Activated T-helper 2 cell treated with anti-CD3 and anti-CD28 coated beads, Interferon-gamma antibody, Interleukin-2, Interleukin-4, amounts not matched to agents 10 μg/mL and 5 μg/mL and 100 μg/mL, durations not matched to agents 14 hours and 24 hours and 36 hours (primary cell): ENCODE measurements at places on chromosomes 3 and 15.
A peak's percentile ranks its signal among the peaks of the same experiment; 100 is the strongest.

DNA sequence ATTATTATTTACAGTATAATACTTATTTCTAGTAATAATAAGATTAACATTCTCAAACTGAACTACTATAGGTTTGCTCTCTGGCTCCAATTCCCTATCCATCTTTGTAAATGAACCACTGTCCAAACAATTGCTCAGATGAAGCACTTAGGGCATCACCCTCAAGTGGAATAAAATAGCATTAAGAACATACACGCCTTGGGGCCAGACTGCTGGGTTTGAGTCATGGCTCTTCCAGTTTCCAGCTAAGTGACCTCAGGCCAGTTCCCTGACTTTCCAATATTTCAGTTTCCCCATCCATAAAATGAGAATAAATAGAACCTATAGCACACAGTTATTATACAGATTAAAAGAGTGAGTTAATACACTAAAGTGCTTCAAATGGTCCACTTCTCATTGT, 507.2 kb downstream of the MAGI1 start:
- no peak overlapping the region for H3K27ac ChIP-seq
- DNase-seq = no peak
- H3K27me3 ChIP-seq = no peaks in the 10 kb centered on the region
- no peaks in the 10 kb centered on the region for H3K4me1 ChIP-seq
- no peak overlapping the region for H3K4me3 ChIP-seq

DNA sequence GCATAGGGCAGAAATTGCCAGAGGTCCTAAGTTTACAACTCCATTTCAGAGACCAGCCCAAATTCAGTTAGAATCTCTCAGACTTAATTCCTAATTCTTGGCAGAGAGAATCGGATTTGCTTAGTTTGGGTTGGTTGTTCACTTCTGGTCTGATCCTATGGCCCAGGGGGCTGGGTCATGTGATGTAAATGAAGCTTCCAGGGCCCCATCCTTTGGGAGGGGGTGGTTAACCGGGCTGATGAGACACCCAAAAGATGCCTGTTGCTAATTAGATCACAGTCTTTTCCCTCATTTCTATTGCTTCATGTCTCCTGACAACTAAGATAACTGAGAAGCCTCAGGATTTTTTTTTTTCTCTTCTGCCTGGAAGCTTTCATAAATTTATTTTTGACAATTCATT, 11.1 kb upstream of the ZNF620 start:
- H3K4me3 ChIP-seq = no peak overlapping the region
- no peaks in the 10 kb centered on the region for H3K27me3 ChIP-seq
- no peak overlapping the region for H3K27ac ChIP-seq
- DNase-seq = no peak

DNA sequence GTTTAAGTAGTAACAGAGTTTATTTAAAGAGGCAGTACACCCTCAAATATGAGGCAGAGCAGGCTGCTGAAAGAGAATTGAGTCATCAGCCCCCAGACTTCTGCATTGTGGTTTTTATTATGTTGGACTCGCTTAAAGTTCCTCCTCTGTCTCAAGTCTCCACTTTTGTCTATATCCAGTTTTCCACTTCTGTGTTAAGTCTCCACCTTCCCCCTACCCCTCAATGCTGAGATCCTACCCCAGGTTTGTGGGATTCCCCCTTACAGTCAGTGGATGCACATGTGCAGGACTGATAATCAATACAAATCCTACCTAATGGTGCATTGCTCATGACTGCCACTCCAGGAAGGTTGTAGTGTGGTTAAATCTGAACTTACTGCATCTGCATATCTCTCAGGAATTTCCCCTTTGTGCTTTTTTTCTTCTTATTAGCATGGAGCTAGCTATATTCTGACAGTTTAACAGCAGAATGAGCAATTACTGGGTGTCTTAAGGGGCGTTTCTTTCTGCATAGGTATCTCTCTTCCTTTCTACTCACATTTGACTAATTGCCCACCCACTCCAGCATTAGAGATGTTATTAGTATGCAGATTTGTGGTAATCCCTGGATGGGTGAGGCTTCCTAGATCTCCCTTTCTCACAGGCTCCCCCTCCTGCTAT, 11.9 kb upstream of the CD200R1L start:
- H3K27me3 ChIP-seq = no peaks in the 10 kb centered on the region
- H3K36me3 ChIP-seq = peaks cover 10% of the 10 kb centered on the region
- H3K4me3 ChIP-seq = peak overlapping the region; percentile 0
- H3K27ac ChIP-seq = peak overlapping the region; percentile 34
- DNase-seq = no peak

DNA sequence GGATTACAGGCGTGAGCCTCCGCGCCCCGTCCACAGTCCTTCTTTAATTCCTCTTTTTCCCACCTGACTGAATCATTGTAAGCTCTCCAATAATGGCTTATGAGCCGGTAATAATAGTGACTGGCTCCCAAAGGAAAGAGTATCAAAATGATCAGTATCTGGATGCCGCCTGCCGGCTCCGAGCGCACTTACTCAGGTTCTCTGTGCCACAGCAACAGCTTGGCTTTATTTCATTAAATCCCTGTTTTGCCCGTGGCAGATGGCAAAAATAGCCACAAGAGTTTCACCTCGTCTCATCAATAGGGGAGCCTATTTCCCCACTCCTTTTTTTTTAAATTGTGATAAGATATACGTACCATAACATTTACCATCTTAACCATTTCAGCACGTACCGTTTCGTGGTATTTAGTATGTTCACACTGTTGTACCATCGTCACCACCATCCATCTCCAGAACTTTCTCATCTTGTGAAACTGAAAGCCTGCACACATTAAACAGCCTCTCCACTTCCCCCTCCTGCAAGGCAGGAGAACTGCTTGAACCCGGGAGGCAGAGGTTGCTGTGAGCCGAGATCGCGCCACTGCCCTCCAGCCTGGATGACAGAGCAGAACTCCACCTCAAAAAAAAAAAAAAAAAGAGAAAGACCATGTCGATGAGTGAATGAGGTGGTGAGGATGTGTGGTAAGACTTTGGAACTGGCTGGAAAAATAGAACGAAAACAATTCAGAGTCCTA, 80.7 kb upstream of the DLG1 start:
- H3K36me3 ChIP-seq = no peaks in the 10 kb centered on the region
- peaks cover 9% of the 10 kb centered on the region for H3K27me3 ChIP-seq
- H3K4me1 ChIP-seq = no peaks in the 10 kb centered on the region
- no peak overlapping the region for H3K4me3 ChIP-seq
- DNase-seq = no peak

DNA sequence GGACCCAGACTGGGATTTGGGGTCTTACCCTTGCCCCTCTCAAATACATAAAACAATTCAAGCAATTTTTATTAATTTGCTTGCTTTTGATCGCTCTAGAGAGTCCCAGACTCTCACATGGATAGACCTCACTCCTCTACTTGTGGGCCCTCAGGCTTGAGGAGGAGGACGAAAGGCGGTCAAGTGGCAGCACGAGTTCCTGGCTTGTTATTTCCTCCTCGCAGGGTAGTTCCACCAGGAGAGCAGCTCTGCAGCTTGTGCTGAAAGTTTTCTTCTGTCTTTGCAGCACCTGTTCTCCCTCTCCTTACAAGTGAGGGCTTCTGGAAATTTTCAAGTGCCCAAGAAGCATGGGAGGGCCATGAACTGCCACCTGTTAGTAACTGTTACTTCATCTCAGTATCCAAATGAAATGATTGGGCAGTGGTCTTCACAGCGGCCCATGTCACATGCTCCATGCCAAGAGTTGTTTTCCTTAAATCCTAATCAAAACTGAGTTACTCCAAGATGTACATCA, 22.7 kb downstream of the ABI3BP start:
- H3K27ac ChIP-seq = no peak overlapping the region
- H3K36me3 ChIP-seq = no peaks in the 10 kb centered on the region
- no peaks in the 10 kb centered on the region for H3K4me1 ChIP-seq

GRCh38 chr3:44926921-44927320, 49.1 kb downstream of the ZDHHC3 start:
- H3K27me3 ChIP-seq = no peaks in the 10 kb centered on the region
- no peaks in the 10 kb centered on the region for H3K4me1 ChIP-seq
- DNase-seq = no peak
- H3K36me3 ChIP-seq = peaks cover 22% of the 10 kb centered on the region
